ENCODE measurements at places on chromosomes 7 and 10.
A peak's percentile ranks its signal among the peaks of the same experiment; 100 is the strongest.

DNA sequence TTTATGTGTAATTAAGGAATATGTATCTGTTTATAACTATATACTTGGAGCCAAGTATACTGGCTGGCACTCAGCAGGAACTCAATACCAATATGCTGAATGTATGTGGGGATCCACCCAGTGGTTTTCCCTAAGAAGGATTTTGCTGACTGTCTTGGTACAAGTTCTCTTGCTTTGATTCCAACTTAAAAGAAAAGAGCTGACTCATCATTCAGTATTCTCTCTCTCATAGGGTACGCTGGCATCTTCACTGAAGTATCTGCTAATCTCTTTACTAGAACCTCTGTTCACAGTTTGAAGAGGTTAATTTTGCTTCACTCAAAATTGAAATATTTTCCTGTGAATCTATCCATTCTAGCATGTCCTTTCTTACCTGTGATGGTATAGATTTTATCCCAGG is 1044.8 kb downstream of the CNTNAP2 start:
- no peak for DNase-seq

- DNase-seq: no peak
Measured at GRCh38 chr7:139845443-139845805, 16.4 kb downstream of the TBXAS1 start.

DNA sequence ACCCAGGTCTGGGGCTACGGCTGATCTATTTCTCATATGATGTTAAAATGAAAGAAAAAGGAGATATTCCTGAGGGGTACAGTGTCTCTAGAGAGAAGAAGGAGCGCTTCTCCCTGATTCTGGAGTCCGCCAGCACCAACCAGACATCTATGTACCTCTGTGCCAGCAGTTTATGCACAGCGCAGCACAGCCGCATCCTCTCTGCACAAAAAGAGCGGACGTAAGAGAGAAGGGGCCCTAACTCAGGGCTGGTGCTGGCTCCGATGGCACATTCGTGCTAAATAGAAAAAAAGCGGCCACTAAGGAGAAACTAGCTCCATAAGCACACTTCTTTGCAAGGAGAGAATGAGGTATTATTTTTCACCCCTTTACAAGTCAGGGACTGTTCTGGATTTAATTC is 28.3 kb upstream of the PRSS1 start:
- DNase-seq: no peak

GRCh38 chr10:50992356-50992901 is 81.9 kb upstream of the PRKG1 start:
- peak; percentile 73 for DNase-seq

GRCh38 chr7:101781439-101781838 is 36.0 kb upstream of the CUX1 start:
- peak; percentile 35 for DNase-seq

- no peak for DNase-seq
Measured at GRCh38 chr10:111116762-111117445, 40.1 kb downstream of the ADRA2A start.

- no peak for DNase-seq
Measured at GRCh38 chr7:137985897-137986251, 16.0 kb downstream of the CREB3L2 start.

GRCh38 chr10:97224483-97225435 is 39.0 kb upstream of the SLIT1 start:
- DNase-seq: no peak

DNA sequence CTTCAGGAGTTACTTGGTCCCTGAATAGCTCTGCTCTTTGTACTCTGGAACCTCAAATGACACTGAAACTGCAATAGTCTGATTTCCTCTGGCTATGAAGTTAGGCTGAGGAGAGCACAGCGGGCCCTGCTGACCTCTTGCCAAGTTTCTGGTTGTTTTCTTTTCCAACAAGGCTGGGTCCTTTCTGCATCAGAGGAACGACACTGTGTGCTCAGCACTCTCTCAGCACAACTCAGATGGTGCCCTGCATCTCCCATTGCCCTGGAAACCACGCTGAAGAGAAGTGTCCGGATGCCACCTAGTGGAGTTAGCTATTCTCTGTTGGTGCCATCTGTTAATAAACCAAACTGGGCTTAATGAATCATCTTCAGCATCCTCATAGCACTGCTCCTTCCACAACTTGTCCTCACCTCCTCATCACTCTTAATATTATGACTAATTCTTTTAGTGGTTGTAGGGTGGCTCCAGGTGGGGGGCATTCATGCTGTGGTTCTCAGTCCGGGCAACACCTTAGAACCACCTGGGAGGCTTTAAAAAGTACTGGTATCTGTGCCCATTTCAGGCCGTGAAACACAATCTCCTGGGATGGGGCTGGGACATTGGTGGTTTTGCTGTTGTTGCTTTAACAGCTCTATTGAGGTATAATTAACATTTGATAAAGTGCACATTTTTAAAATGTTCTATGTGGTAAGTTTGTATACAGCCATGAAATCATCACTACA is 8.2 kb upstream of the EFCAB10 start:
- peak; percentile 37 for DNase-seq

- no peak for DNase-seq
Measured at GRCh38 chr10:113438652-113439051, 114.2 kb upstream of the HABP2 start.

- DNase-seq: no peak
Measured at GRCh38 chr7:148772297-148773089, 73.8 kb downstream of the CUL1 start.

- DNase-seq: no peak
Measured at GRCh38 chr7:127146746-127147536, 105.8 kb downstream of the GRM8 start.

GRCh38 chr10:92839191-92840085 is 8.9 kb upstream of the EXOC6 start:
- DNase-seq: no peak

- DNase-seq: no peak
Measured at GRCh38 chr10:73839276-73839966, 28.0 kb upstream of the NDST2 start.

GRCh38 chr7:36308031-36308430 is 81.6 kb upstream of the ANLN start:
- no peak for DNase-seq

GRCh38 chr10:7887174-7887816 is 69.0 kb downstream of the TAF3 start:
- no peak for DNase-seq

GRCh38 chr10:83182076-83182475 is 957.2 kb upstream of the GHITM start:
- DNase-seq: no peak

DNA sequence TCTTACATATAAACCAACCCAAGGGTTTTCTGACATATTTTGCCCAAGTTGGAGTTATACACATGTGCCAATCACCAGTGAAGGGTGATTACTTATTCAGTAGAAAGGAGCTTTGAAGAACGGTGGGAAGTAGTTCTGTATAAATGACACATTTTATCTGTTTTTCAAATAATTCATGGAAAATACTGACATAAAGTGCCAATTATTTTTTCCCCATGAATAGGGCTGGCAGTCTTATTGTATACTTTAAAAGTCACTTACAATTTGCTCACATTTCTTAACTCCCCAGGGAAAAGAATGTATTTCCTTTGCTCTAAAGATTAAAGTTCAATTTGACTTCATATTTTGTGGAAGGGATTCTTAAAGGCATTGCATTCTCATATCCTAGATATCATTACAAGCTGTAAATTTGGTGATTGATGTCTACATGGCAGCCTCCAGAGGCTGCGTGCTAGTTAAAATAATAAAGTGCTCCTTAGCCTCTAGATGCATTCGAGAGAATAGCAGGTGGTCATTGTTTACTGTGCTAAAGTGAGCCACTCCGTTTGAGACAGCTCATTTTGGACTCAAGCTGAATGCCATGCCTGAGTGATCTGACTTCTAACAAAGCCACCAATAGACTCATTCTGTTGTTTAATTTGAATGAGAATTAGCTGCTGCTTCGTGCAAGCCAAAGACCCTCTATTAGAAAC is 148.8 kb upstream of the NRP1 start:
- no peak for DNase-seq

- no peak for DNase-seq
Measured at GRCh38 chr7:83593921-83594475, 54.9 kb downstream of the SEMA3E start.

- no peak for DNase-seq
Measured at GRCh38 chr7:120732256-120732655, 125.7 kb downstream of the TSPAN12 start.

- no peak for DNase-seq
Measured at GRCh38 chr10:112434988-112435619, 11.6 kb downstream of the ZDHHC6 start.

- DNase-seq: no peak
Measured at GRCh38 chr7:20199015-20199737, 18.0 kb downstream of the MACC1 start.

DNA sequence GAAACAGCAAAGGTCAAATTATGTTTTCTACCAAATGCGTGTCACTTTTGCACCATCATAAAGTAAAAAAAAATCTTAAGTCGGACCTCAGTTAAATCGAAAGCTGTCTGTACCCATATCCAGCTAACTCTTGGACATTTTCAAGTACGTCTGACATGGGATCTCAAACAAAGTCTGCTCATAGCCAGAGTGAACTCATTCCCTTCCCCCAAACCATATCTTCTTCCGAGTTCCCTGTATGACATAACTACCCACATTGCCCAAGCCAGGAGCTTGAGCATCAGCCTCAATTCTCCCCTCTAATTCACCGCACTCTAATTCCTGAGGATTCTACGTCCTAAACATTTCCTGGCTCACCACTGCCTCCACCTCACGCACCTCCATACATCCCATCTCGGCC is 44.8 kb upstream of the TARP start:
- no peak for DNase-seq

DNA sequence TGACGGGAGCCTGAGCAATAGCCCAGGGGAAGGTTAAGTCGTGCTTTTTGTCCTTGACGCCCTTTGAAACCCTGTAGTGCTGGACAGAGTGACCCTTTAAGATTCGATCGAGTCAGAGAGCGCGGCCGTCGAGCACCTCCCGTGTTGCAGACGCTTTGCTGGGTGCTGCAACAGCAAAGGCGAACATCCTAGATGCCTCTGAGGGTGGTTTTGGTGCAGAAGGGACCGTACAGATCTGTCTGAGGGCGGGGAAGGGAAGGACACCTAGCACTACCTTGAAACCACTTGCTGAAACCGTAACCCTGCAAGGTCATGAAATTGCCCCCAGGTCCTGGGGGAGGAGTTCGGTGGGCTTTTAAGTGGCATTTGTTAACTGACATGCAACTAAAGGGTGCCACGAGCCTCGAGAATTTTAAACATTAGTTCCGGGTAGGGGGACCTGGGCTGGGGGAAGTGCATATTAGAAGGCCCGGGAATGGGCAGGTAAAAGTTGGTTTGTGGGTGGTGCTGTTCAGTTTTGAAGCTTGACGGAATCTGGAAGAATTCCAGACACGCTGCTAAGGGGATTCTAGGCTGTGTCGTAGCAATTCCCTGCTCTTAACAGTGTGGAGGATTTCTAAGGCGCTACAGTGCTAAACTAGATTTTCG is 786 bp downstream of the ATP5F1C start:
- DNase-seq: no peak

DNA sequence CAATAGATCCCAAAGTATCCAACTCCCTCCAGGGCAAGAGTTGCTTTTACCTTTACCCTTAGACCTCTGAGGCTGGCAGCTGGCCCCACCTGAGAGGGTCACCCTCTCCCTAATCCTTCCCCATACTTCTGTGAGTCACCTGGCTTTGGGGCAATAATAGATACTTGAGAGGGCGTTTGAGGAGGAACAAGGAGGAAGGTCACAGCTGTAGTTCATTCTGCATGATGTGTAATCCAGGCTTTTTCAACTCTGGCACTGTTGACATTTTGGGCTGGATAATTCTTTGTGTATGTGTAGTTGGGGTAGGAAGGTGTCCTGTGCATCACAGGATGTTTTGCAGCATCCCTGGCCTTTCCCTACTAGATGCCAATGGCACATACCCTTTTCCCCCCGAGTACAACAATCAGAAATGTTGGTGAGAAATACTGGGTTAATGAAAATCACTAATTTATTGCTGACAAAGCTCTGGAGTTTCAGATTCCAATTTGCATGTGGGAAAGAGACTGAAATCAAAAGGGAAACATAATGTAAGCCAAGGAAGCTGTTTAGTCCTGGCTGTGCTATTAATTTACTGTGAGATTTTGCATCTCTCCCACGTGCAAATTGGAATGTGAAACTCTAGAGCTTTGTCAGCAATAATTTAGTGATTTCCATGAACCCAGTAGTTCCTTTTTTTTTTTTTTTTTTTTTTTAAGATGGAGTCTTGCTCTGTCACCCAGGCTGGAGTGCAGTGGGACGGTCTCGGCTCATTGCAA is 3.6 kb downstream of the BLVRA start:
- DNase-seq: no peak

DNA sequence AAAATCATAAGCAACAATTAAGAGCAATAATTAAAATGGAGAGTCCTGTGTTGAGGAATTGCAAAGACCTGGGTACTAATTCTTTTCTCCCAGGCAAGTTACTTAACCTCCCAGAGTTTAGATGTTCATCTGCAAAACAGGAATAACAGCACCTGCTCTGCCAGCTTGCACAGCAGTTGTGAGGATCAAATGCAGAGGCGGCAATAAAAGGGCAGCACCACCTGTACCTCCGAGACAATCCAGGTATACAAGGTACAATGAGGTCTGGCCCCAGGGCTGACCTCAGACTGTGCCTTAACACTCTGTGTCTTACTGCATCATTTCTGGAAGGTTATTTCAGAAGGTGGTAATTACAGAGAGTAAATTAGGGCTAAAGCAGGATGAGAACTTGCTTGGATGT is 14.5 kb upstream of the FAM204A start:
- no peak for DNase-seq

GRCh38 chr10:80452069-80452468 is 2.0 kb upstream of the TSPAN14 start:
- DNase-seq: no peak

DNA sequence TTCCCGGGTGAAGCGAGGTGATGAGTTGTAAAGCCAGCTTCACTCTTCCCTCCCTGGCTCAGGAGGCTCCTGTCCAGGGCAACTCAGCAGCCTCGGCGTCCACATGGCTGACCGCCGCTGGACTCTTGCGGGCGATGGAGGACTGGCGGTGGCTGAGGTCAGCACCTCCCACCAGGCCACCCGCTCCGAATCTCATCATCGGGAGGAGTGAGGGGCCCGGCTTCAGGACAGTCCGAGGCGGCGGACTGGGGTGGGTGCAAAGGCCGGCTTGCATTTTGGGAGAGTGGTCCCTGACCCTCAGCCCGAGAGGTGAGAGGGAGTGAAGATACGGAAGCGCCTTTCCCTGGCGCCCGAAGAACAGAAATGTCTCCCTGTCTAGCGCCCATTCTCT is 759 bp downstream of the DNAJB12 start:
- DNase-seq: no peak

DNA sequence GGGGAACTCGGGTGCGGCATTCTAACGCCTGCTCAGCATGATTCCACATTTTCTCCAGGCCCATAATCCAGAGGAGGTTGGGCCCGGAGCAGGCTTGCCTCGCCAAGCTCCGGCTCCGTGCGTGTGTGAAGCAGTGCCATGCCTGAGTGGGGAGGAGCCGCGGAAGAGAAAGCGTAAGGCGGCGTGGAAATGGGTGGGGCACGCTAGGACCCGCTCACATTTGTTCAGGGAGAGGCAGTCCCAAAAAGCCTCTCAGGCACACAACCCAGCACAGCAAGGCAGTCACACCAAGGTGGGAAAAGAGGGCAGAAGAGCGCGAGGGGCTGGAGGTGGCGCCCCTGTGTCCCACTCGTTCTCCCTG is 695 bp upstream of the VDAC2 start:
- DNase-seq: no peak

- no peak for DNase-seq
Measured at GRCh38 chr10:8873310-8873709, 818.8 kb downstream of the GATA3 start.
